ENCODE measurements at places on chromosomes 3 and 15.

GRCh38 chr15:23420806-23421575, 26.1 kb downstream of the GOLGA6L2 start:
- DNase-seq: no peak

DNA sequence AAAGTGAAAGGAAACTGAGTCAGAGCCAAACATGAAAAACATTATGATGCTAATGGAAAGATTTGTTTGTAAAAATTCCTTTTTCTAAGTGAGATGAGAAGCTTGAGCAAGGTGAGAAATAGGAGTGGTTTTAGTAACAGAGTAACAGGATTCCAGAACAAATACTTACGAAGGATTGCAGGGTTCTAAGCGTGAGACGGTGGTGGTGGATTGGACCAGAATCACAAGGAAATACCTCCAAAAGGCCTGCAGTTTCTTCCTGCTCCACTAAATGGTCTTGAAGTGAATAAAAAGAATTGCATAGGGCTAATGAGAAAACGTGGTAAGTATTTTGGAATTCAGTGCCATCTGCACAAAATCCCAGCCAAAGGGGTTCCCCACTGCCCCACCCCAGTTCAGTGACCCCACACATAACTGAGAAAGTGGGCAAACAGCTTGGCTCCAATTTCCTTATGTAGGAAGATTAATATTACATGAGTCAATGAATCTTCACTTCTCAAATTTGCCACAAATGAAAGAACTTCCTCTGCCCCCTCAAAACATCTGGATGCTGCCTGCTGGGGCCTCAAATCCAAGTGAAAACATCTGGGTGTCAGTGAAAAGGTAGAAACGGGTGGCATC, 283.8 kb upstream of the NR2F2 start:
- DNase-seq: peak; percentile 62

- DNase-seq: no peak
Measured at GRCh38 chr3:34419801-34420200, 621.4 kb downstream of the PDCD6IP start.

DNA sequence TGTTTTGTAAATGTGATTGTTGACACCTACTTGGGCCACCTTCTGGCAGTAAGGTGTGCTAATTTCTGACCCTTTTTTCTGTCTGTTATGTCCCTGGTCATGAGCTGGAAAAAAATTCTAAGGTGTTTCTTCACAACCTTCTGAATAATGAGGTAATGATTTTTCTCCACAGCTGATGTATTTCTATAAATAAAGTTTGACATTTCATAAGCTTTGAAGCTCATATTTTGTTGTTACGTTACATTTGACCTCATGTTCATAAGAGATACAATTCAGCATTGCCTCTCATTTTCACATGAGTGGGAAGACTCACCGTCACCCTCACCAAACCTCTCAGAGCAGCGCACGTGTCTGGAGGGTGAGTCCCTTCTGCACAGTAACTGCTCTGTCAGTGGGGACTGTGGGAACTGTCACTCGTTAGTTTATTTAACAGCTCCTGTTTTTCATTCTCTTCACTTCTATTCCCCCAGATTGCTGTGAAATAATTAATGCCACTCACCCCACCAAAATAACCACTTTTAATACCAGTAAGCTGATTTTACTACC, 140.9 kb downstream of the PLCL2 start:
- DNase-seq: no peak

- no peak for DNase-seq
Measured at GRCh38 chr15:99752556-99752955, 19.3 kb upstream of the LYSMD4 start.

- DNase-seq: no peak
Measured at GRCh38 chr15:74569731-74570070, 28.7 kb downstream of the ARID3B start.

DNA sequence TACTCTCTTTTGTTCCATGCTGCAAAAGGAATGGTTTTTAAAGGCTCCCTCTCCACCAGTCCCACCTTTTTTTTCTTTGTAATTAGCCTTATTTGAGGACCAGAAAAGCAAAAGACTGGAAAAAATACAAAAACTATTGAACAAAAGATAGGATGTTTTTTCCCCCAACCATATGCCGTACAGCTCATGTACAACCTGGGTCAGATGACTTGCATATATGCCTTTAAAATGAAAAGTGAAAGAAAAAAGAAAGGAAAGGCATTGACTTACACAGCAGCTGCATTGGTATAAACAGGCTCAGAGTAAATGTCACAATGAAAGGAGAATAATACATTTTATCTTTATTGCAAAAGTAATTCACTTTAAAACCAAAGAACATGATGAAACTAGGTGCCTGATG, 69.5 kb upstream of the CMC1 start:
- DNase-seq: no peak

GRCh38 chr15:70478251-70478990, 284.9 kb downstream of the UACA start:
- no peak for DNase-seq

DNA sequence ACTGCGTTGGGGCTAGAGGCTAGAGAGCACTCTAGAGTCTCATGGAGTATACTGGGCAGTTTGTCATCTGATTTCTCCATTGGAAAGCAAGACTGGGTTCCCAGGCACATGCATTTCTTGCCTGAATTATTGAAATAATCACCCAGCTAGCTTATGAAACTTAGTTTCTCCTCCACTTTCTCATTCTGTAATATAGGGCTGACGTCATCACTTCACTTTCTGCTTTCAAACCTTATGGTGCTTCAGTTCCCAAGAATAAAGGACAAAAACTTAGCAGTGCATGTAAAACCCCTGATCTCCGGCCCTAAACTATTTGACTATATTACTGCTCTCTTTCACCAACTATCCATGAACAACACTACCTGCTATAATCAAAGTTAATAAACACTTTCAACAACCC, 147.9 kb downstream of the IGSF11 start:
- no peak for DNase-seq

- DNase-seq: no peak
Measured at GRCh38 chr3:57948781-57949242, 59.4 kb upstream of the FLNB start.

- no peak for DNase-seq
Measured at GRCh38 chr3:43048470-43048869, 57.4 kb downstream of the POMGNT2 start.

DNA sequence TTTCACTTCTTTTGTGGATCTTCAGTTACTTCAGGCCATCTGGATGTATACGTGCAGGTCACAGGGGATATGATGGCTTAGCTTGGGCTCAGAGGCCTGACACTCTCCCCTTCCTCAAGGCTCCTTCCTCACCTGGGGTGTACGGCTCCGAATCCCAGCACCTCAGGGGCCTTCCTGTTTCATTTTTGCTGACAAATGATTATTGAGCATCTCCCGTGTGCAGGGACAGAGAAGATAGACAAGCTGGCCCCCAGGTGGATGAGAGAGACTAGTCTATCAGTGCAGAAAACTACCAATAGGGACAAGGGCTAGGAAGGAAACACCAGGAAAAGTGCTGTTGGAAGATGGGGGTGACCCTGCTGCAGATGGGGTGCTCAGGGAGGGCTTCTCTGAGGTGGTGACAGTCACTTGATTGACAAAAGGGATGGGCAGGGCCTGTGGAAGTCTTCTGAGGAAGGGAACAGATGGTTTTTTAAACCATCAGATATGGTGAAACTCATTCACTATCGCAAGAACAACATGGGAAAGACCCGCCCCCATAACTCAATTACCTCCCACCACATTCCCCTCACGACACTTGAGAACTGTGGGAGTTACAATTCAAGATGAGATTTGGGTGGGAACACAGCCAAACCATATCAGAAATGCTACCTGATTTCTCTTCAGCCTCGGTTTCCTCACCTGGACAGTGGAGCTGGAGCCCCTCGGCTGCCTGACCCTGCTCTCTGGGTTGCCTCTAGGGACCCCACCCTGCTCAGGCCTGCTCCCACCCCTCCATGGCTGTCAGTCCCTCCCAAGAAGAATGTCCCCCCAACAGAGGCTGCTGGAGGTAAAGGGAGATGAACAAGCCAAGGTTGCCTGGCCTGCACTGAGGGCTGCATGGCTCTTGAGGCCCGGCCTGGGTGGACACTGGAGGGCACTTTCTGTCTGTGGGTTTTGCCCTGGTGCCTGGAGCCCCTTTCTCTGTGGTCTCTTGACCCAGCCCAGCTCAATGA, 37.2 kb upstream of the ACAD9 start:
- DNase-seq: no peak

- DNase-seq: no peak
Measured at GRCh38 chr3:73222126-73222525, 160.7 kb downstream of the EBLN2 start.

- peak; percentile 18 for DNase-seq
Measured at GRCh38 chr3:8668216-8668615, 23.6 kb upstream of the SSUH2 start.

DNA sequence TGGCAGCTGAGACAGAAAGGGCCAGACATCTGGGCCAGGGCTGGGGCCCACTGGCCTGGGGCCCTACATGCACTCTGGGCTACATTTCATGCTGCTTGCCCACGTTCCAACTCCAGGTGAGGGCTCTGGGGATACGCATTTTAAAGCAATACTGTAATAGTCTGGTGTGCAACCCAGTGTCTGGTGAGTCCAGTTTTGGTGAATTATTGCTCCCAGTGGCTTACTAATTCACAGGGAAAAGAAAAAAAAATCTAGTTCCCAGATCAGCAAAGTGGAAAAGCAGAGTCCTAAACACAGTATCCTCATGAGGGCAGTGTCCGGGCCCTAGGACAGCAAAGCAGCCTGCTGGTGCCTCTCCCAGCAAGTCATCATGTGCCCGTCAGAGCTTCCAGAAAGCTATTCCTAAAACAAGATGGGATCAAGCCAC, 82.4 kb downstream of the CCNL1 start:
- DNase-seq: no peak

Data from fibroblast of skin of right quadriceps (primary cell).